ENCODE measurements at places on chromosomes 3 and 15. TPM values are rescaled to one million over a fixed set of nuclear protein-coding genes. Genes with fewer than 3 reads are reported as not detected.
A peak's percentile ranks its signal among the peaks of the same experiment; 100 is the strongest.

DNA sequence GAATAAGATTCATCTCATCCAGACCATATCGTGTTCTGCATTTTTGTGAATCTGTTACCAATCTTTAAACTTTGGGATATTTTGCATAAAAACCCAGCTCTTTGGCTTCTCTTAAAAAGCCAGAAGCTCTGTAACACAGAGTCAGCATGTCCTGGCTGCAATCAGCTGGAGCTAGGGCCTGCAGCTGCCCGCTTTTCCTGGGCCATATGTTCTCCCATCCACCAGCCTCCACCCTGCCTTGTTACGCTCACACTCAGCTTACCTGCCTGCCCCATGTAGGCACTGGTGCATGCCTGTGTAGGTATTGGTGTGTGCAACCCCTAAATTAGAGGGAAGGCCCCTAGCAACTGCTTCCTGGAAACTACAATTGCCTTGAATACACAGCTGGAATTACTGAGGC is 48.2 kb downstream of the CRYGS start:
- no peaks in the 10 kb centered on the region for H3K36me3 ChIP-seq
- H3K4me1 ChIP-seq = no peaks in the 10 kb centered on the region
- H3K4me3 ChIP-seq = no peak overlapping the region
- H3K27ac ChIP-seq = no peak overlapping the region

GRCh38 chr3:69384326-69384725 is 1.6 kb downstream of the FRMD4B start:
- DNase-seq = no peak
- no peak overlapping the region for H3K27ac ChIP-seq
- no peaks in the 10 kb centered on the region for H3K36me3 ChIP-seq
- no peak overlapping the region for H3K4me3 ChIP-seq
- peaks cover 8% of the 10 kb centered on the region for H3K4me1 ChIP-seq
- peaks cover 75% of the 10 kb centered on the region for H3K27me3 ChIP-seq

GRCh38 chr3:38582941-38583645 is 66.4 kb downstream of the SCN5A start:
- no peaks in the 10 kb centered on the region for H3K27me3 ChIP-seq
- no peak overlapping the region for H3K27ac ChIP-seq
- no peaks in the 10 kb centered on the region for H3K4me1 ChIP-seq
- H3K4me3 ChIP-seq = no peak overlapping the region

DNA sequence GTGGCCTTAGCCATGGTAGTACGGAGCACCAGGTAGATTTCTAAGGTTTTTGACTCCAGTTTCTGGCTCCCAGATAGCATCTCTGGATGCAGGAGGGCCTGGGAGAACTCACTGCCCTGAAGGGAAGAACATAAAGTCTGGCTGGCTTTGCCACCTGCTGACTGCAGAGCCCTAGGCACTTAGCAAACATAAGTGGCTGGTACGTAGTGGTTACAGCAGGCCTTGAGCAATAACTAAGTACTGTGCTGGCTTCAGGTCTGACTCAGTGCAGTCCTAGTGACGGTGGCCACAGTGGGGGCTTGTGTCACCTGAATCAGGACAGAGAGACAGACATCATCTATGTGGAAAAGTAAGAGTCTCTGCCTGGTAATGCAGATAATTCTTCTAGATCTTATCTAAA is 871.1 kb downstream of the PDCD6IP start:
- no peaks in the 10 kb centered on the region for H3K4me1 ChIP-seq
- H3K4me3 ChIP-seq = no peak overlapping the region
- no peaks in the 10 kb centered on the region for H3K36me3 ChIP-seq
- no peak overlapping the region for H3K27ac ChIP-seq

DNA sequence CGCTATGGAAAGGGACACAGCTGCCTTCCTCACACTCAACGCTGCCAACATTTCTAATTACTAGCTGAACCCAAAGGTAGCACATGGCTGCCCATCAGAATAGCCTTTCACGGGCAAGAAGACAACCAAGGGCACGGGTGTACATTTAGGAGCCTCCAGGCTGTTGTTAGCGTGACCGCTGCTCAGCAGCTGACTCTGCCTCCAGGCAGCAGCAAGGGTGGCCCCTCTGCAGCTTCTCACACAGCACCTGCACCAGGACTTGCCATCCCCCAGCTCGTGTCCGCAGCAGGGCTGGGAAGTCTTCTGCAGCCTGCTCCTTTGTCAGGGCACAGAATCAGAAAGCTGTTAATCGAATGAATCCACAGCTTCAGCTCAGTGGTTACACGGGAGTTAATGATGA is 146.8 kb downstream of the ADAMTS17 start:
- no peak for DNase-seq
- no peak overlapping the region for H3K27ac ChIP-seq
- no peaks in the 10 kb centered on the region for H3K4me1 ChIP-seq
- no peak overlapping the region for H3K4me3 ChIP-seq

GRCh38 chr3:168025076-168025475 is 70.6 kb downstream of the GOLIM4 start:
- no peak for DNase-seq
- no peaks in the 10 kb centered on the region for H3K27me3 ChIP-seq
- H3K27ac ChIP-seq = peak overlapping the region; percentile 11
- H3K36me3 ChIP-seq = no peaks in the 10 kb centered on the region
- H3K4me3 ChIP-seq = no peak overlapping the region

GRCh38 chr15:61393524-61393923 is 164.4 kb upstream of the RORA start:
- H3K4me3 ChIP-seq = no peak overlapping the region
- no peaks in the 10 kb centered on the region for H3K36me3 ChIP-seq
- H3K4me1 ChIP-seq = no peaks in the 10 kb centered on the region
- no peak for DNase-seq
- H3K27ac ChIP-seq = no peak overlapping the region

The GAP43 gene
- not detected for total RNA-seq

The XCR1 gene
- total RNA-seq = not detected

The BFSP2 gene
- not detected for total RNA-seq

GRCh38 chr3:15206662-15207576 is 873 bp downstream of the CAPN7 start:
- H3K4me3 ChIP-seq = peak overlapping the region; percentile 83
- peaks cover 34% of the 10 kb centered on the region for H3K4me1 ChIP-seq
- peaks cover 3% of the 10 kb centered on the region for H3K36me3 ChIP-seq
- peak overlapping the region; percentile 93 for H3K27ac ChIP-seq

The SETD2 gene
- 48.3 TPM for total RNA-seq

GRCh38 chr3:159266779-159267178 is 464.9 kb downstream of the MFSD1 start:
- no peaks in the 10 kb centered on the region for H3K36me3 ChIP-seq
- DNase-seq = peak; percentile 13
- H3K4me3 ChIP-seq = no peak overlapping the region
- no peaks in the 10 kb centered on the region for H3K4me1 ChIP-seq
- H3K27me3 ChIP-seq = no peaks in the 10 kb centered on the region

The RAB6B gene
- not detected for total RNA-seq

DNA sequence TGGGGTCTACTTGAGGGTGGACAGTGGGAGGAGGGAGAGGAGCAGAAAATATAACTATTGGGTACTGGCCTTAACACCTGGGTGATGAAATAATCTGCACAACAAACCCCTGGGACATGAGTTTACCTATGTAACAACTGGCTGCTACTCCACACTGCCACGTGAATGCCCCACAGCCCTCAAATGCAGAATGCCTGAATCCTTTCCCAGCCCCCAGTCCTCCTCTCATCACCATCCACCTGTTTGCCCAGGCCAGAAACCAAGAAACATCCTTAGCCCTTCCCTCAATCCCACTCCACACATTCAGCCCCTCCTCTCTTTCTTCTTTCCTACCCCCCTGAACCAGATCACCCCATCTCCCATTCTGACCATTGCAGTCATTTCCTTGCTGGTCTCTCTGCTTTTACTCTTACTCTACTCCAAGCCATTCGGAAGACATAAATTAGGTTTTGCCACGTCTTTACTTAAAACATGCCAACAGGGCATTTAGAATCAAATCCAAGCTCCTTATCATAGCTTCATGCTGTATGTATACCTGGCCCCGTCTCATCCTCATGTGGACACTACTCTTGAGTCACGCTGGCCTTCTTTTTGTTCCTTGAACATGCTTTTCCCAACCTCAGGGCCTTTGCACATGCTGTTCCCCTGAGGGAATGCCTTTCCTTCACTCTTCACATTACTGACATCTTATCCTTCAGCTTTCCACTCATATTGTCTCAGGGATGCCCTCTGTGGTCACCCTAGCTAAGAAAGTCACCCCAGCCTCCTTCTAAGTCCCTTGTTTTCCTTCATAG is 137.5 kb upstream of the ABHD17C start:
- no peak overlapping the region for H3K4me3 ChIP-seq
- H3K27me3 ChIP-seq = peaks cover 7% of the 10 kb centered on the region
- H3K4me1 ChIP-seq = no peaks in the 10 kb centered on the region

DNA sequence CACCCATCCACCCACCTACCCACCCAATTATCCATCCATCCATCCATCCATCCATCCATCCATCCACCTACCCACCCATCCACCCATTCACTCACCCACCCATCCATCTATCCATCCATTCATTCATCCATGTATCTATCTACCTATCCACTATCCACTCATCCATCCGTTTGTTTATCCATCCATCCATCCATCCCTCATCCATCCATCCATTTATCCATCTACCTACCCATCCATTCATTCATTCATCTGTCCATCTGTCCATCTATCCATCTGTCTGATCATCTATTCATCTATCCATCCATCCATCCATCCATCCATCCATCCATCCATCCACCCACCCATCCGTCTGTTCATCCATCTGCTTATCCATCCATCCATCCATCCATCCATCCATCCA is 65.7 kb downstream of the FBLN2 start:
- no peaks in the 10 kb centered on the region for H3K27me3 ChIP-seq
- DNase-seq = no peak
- no peaks in the 10 kb centered on the region for H3K36me3 ChIP-seq
- no peak overlapping the region for H3K27ac ChIP-seq
- no peaks in the 10 kb centered on the region for H3K4me1 ChIP-seq
- no peak overlapping the region for H3K4me3 ChIP-seq

DNA sequence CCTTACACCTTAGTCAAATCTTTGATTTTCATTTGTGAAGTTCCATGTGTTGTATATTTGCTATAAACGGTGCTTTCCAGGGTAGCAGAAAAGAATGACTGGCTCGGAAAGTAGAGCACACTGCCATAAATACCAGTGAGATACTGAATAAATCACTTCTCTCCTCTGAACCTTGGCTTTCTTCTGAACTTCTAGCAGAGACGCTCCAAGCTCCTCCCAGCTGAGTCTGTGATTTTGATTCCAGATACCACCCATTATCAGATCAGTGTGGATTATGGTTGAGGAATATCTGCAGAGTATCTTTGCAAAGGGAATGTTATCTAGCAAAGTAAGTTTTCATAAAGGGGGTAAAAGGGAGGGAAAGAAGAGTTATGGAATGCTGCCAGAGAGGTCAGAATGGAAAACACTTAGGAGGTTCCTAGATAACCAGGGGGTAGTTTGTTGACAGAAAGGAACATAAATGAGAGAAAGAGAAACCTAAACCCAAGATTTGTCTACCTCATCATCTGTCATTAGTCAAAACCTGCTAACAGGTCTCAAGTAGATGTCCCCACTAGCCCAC is 98.5 kb upstream of the PSMD6 start:
- H3K36me3 ChIP-seq = no peaks in the 10 kb centered on the region
- no peaks in the 10 kb centered on the region for H3K4me1 ChIP-seq
- H3K27ac ChIP-seq = no peak overlapping the region
- H3K27me3 ChIP-seq = peaks cover 6% of the 10 kb centered on the region
- no peak overlapping the region for H3K4me3 ChIP-seq

The KNG1 gene
- not detected for total RNA-seq

DNA sequence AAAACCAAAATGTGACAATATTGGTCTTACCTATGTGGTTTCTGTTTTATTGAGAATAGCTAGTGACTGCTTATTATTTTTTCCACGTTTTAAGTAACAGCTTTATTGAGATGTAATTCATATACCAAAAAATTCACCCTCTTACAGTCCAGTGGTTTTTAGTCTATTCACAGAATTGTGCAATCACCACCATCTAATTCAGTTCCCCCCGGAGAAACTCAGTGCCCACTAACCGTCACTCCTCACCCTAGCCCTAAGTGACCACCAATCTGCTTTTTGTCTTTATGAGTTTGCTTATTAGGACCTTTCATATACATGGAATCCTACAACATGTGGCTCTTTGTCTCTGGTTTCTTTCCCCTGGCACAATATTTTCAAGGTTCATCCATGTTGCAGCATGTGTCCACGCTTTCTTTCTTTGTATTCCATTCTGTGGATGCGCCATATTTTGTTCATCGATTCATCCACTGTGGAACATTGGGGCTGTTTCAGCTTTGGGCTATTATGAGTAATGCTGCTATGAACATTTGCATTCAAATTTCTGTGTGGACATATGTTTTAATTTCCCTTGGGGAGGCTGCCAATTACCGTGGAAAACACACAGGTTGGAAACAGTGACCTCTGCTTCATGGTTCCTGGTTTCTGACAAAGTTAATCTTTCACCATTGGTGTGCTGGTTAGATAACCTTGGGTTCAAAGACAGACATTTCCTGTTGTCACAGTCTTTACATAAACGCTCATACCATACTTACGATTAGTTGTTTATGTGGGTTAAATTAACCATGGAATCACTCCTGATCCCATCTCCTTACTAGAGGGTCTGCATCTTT is 3.2 kb upstream of the BCL2L10 start:
- H3K27me3 ChIP-seq = peaks cover 23% of the 10 kb centered on the region
- DNase-seq = no peak
- H3K36me3 ChIP-seq = no peaks in the 10 kb centered on the region

DNA sequence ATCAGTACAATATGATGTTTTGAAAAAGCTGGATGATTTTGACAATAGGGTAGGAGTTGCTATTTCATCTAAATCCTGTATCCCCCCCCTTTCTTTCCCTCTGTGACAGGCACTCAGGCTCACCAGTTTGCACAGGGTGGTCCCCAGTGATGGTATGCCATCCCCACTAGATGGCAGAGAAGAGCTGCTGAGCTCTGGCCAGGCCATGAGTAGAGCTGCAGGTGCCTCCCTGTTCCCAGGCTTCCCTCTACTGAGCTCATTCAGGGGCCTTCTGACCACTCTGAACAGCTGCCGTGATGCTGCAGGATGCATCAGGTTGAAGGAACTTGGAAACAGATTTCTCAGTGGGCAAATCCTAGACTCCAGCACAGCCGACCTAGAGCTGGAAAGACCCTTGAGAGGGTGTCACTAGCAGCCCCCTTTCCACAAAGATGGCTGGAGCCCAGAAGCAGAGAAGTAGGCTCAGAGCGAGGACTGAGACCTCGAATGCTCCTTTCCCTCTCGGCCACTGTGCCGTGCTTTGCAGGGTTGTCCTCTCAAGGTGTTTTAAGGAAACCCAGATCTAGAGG is 45.1 kb downstream of the EFCAB12 start:
- DNase-seq = peak; percentile 47
- no peak overlapping the region for H3K4me3 ChIP-seq
- no peaks in the 10 kb centered on the region for H3K4me1 ChIP-seq
- no peak overlapping the region for H3K27ac ChIP-seq
- peaks cover 21% of the 10 kb centered on the region for H3K36me3 ChIP-seq

Data from activated CD4-positive, alpha-beta T cell treated with anti-CD3 and anti-CD28 coated beads, Interleukin-2, amount 10 ng/mL, durations not matched to agents 7 days and 5 days (primary cell).